WTC11 (cell line): ENCODE measurements at places on chromosomes 3 and 15. TPM values are rescaled to one million over a fixed set of nuclear protein-coding genes. Genes with fewer than 3 reads are reported as not detected.

- DNase-seq = no peak
These were observed 50.6 kb upstream of the AKAP13 start for GRCh38 chr15:85329561-85330422.

GRCh38 chr3:44173263-44173662 is 68.4 kb upstream of the TOPAZ1 start:
- DNase-seq = no peak

DNA sequence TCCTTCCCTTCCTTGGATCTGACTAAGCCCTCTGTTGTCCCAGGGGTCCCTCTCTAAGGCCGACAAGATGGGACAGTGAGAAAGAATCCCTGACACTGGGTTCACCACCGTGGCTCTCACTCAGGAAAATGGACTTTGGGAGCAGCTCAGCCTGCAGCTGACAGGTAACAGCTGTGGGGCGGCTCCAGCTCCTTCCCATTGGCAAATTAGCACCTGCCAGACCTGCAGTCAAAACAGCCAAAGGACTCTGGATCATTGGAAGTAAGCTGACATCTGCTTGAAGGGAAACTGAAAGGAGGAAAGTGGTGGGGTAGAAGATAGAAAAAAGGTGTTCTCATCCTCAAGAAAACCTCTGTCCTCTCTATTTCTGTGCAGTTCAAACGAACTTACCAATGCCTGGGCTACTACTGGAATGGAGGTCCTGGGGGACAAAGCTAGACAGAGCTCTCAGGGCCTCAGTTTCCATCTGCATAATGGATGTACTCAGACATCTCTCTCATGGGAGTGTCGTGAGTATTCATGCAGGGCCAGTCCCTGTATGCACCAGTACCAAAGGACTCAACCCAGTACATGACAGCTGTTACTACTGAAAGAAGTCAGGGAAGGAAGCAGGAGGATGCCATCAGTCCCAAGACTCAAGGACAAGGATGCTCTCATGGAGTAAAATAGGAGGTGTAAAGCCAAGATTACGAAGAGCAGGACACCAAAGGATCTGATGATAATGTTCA is 53.6 kb upstream of the DCLK3 start:
- no peak for DNase-seq

Gene FGF7
- 0.11 to 0.15 TPM (median 0.11 TPM) in 3 replicates for total RNA-seq

DNA sequence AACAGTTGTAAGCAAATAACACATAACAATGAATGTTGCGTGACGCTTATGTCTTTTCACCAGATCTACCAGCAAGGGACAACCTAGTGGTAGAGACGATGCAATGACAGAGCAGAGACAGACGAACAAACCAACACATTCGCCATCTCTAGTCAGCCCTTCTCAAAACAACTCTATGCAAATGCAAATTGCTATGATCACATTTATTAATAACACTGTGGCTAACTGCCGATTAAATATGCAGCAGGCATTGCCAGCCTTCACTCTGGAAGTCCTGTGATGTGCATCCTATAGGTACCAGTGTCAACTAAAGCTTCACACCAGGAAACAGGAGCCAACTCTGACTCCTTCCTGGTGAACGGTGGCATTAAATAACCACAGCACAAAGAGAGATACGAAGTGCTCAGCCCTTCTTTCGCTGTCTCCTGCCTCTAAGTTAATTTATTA is 94.2 kb downstream of the FOXP1 start:
- DNase-seq = no peak

Gene TRPM1
- total RNA-seq = 0.32 to 1.2 TPM (median 0.77 TPM) in 3 replicates

Gene COL8A1
- 0.57 to 0.87 TPM (median 0.69 TPM) in 3 replicates for total RNA-seq

GRCh38 chr3:70273492-70273891 is 38.9 kb downstream of the MDFIC2 start:
- no peak for DNase-seq

- peak; percentile 24 for DNase-seq
These were observed 61.1 kb upstream of the GPD1L start for GRCh38 chr3:32045091-32045915.

DNA sequence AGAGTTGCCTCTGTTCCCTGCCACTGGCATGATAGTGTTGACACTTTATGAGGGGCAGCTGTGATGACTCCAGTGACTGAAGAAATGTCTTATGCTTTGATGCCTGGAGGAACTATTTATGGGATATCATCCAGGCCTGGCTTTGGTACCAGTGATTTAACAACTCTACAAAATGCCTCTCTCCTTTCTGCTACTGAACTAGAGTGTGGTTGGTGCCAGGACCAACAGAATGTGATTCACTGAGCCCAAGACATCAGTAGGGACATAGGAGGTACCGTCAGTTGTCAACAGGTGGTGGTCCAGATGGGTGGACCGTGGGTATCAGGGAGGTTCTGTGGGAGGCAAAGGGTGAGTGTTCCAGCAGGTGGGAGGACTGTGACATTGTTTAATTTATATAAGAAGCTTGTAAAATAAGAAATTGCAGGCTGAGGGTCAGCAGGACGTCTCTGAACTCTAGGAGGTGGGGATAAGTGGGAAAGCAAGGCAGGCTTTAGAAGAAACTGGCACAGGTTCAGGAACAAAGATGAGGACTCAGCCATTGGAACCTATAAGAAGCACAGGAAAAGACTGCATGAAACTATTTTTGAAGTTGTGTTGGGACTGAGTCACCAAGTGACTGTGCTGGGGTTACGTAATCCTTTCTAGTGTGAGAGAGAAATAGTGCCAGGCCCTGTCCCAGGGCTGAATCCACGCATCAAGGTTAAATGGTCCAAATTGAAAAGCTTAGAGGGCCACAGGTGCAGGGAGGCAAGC is 28.5 kb upstream of the SLC7A14 start:
- no peak for DNase-seq

DNA sequence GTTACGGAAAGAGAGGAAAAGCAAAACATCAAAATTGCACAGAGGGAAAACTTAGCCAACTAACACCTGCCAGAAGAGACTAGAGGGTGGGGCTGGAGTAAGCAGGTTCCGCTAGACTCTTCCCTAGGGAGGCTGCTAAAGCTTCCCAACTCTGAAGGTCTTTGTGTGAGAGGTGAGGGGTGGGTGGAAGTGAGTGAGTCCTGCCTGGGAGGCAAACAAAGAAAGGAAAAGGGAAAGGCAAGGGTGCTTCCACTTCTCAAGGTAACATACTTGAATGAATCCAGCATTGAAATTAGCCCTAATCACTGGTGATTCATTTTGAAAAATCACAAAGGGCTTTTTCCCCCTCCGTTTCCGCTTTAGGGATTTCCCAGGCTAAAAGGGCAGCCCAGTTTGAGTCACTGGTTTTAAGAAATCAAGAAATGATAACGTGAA is 220.5 kb upstream of the ADAMTS9 start:
- DNase-seq = no peak

- DNase-seq = no peak
These were observed 641 bp upstream of the VPS13C start for GRCh38 chr15:62060896-62061280.

GRCh38 chr3:11769704-11770476 is 76.8 kb downstream of the TAMM41 start:
- DNase-seq = peak; percentile 12

Gene GNAT1
- total RNA-seq = 0.13 to 0.39 TPM (median 0.14 TPM) in 3 replicates

GRCh38 chr3:194885766-194886165 is 200.1 kb downstream of the FAM43A start:
- no peak for DNase-seq

Gene RTP1
- 5.1 to 5.9 TPM (median 5.6 TPM) in 3 replicates for total RNA-seq

DNA sequence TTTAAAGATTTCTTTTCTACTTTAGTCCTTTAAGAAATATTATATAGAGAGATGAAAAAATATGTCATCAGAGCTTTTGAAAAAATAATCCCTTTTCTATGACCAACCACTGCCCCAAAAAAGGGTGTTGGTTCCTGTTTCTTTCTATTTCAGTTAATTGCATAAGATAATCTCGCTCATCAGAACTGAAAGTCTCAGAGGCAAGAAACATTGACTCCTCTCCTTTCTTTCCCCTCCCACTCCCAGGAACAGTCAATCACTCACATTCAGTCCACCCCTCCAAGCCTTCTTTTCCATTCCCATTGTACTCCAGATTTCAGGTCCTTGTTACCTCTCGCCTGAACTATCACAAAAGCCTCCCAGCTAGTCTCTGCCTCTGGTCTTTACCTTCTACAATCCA is 153.7 kb upstream of the ABI3BP start:
- DNase-seq = no peak

DNA sequence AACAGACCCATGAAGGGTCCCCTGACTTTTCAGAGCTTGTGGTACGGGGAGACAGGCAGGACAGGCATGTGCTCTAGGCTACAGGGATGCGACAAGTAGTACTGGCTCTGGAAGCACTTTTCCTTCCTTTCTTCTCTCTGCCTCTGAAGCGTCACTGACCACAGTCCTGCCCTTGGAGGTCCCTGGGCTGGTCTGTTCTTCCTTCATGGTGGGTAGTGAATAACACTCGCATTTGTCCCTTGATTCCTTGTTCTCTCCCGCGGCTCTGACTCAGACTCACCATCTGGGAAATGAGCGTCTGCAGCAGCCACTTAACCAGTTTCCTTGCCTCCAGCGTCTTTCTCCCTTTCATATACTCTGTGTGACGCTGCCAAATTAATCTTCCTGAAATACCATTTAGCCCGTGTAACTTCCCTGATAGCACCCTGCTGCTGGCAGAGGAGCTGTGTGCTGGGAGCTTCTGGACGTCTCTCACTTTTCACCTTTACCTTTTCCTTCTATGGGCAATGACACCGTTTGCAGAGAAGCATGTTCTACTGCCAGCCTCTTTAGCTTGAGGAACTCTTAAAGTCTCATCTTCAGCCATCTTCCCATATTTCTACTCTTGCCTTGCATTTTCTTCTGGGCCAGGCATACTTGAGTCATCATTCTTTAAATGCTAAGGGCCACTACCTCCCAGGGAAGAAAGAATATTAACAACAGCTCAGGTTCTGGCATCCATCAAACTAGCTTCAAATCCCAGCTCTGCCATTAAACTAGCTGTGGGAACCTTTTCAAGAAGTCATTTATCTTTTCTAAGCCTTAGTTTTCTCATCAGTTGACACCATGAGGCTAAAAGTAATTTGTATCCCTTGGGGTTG is 33.6 kb downstream of the TMEM45A start:
- DNase-seq = no peak

- DNase-seq = no peak
These were observed 207.0 kb upstream of the DCBLD2 start for GRCh38 chr3:99108508-99108907.

DNA sequence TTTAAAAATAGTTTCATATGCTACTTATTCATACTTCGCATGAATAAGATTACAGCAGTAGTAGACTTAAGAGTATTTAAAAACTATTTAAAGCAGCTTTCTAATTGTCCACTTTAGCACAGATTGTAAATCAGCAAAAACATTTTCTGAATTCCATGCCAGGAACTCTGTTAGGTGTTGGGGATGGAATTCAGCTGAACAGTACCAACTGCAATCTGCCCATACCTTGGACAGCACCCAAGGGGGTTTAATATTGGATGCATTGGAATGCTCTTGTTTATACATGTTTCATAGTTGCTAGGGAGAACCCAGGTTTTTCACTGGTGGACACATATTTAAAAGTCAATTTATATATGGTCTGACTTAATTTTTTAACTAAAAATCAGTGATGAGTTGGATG is 74.8 kb downstream of the PPM1L start:
- no peak for DNase-seq

DNA sequence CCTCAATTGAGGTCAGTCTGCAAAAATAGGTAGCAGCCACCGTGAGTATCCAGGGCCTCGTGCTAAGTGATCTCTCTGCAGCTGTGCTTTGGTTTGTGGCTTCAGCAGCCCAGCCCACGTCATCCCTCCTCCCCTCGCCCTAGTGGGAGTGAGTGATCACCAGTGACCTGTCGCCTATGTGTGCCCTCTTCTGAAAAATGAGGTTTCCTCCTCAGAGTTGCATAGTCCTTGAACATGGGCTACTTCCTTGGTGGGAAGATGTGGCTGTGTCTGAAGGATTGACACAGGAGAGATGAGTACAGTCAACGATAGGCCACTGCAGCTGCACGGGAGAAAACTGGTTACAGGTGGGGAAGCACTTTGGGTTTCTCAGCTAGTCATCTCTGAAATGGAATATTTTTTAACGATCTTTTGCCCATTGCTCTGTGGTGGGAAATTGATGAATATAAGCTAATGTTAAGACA is 144.8 kb upstream of the BHLHE40 start:
- no peak for DNase-seq

Gene IGSF11
- total RNA-seq = 1.6 to 2.0 TPM (median 1.7 TPM) in 3 replicates

DNA sequence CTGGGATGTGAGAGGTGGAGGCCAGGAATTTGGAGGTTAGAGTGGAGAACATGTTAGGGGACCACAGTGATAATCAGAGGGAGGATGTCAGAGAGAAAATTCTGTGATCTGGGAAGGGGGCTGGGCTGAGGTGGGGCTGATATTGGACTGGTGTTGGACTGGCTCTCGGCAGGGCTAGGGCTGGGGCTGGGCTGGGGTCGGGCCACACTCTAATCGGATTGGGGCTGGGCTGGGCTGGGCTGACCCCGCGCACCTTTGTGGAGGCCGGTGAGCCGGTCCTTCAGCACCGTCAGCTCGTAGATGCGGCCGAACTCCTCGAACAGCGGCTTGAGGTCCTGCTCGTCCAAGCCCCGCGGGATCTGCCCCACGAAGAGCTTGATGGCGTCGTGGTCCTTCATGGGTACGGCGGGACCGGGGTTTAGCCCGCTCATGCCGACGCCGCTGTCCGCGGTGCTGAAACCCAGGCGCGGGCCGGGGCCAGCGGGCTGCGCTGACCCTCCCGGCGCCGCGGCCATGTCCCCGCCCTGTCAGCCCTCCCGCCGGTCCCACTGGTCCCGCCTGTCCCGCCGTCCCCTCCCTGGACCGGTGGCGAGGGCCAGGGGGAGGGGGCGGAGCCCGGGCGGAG is 485 bp downstream of the CELF6 start:
- peak; percentile 90 for DNase-seq

DNA sequence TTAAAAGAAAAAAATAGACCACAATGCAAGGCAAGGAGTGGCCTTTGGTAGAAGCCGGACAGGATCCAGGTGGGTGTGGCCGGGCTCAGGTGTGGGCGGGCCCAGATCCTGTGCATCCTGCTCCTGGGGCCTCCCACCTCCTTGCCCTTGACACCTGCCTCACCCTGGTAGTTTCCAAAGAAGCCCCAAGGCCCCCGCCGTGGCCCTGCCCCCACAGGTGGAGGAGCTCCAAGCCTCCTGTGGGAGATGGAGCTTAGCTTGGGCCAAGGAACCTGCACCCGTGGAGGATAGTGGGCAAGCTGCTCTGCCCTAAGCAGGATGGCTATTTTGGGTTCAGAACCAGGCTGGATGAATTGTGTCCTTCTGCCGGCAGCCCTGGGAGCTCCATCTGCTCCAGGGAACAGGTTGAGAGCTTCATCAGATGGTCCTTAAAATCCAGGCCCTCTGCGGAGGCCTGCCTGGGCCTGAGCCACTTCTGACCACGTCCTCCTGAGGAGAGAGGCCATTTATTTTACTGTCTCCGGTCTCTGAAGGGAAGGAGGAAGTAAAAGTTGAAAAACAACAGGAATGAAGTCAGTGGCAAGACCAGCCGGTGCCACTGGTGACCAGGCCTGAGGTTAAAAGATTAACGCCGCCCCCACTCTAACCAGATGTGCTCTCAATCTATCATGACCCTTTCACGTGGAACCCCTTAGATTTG is 53.9 kb upstream of the KLF13 start:
- peak; percentile 33 for DNase-seq
